GM23248 (cell line): ENCODE measurements at places on chromosomes 4 and X.

- peak; percentile 79 for DNase-seq
Observed at GRCh38 chr4:184475096-184475461, 729 bp upstream of the IRF2 start.

- DNase-seq = no peak
Observed at GRCh38 chr4:37146260-37146659, 98.3 kb upstream of the NWD2 start.

- no peak for DNase-seq
Observed at GRCh38 chrX:148611993-148612392, 111.6 kb downstream of the AFF2 start.

- no peak for DNase-seq
Observed at GRCh38 chr4:75169427-75169826, 236.5 kb downstream of the PARM1 start.

DNA sequence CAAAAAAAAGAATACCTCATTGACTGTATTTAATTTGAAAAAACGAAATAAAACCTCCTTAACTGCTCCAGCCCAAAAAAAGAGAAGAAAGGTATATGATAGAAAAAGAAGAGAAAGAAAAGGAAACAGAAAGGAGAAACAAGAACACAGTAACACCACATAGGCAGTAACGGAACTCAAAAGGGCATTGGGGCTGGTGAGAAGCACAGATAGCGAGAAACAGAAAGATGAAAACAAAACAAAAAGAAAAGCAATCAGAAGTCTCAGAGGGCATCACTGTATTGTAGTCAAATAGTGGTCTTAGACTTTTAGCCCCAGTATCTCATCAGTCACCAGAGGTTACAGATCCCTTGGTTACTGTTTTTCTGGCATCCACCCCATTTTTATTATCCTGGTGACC, 88.6 kb downstream of the NFKB1 start:
- no peak for DNase-seq

- no peak for DNase-seq
Observed at GRCh38 chrX:154140206-154140605, 3.8 kb upstream of the OPN1LW start.

GRCh38 chrX:95762716-95763115, 921.9 kb upstream of the DIAPH2 start:
- DNase-seq = no peak

GRCh38 chr4:168560184-168561180, 63.6 kb downstream of the PALLD start:
- peak; percentile 30 for DNase-seq

- DNase-seq = peak; percentile 86
Observed at GRCh38 chrX:13223868-13224567, 95.8 kb downstream of the ATXN3L start.

GRCh38 chr4:17323554-17324385, 188.1 kb downstream of the QDPR start:
- DNase-seq = peak; percentile 58

- DNase-seq = peak; percentile 74
Observed at GRCh38 chrX:11143931-11144678, 33.0 kb downstream of the HCCS start.
